ENCODE measurements at places on chromosomes 3 and 15.
A peak's percentile ranks its signal among the peaks of the same experiment; 100 is the strongest.

GRCh38 chr3:136734382-136735070 lies 17.7 kb downstream of the STAG1 start:
- DNase-seq, result no peak

DNA sequence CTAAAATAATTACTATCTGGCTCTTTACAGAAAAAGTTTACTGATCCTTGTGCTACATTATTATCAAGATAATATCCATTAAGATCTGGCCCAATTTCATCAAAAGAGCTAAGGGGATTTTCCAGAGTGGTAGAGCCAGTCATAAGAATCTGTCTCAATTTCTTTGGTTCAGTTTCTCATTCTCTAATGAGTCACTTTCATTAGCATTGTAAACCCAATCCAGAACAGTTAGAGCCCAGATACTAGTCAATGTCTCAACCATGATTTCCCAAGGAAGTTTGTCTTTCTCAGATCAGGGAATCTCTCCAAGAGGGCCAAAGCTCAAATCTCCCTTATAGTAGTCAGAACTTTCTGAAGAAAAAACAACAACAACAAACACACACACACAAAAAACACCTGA lies 131.1 kb upstream of the PPP2R3A start:
- DNase-seq, result no peak

DNA sequence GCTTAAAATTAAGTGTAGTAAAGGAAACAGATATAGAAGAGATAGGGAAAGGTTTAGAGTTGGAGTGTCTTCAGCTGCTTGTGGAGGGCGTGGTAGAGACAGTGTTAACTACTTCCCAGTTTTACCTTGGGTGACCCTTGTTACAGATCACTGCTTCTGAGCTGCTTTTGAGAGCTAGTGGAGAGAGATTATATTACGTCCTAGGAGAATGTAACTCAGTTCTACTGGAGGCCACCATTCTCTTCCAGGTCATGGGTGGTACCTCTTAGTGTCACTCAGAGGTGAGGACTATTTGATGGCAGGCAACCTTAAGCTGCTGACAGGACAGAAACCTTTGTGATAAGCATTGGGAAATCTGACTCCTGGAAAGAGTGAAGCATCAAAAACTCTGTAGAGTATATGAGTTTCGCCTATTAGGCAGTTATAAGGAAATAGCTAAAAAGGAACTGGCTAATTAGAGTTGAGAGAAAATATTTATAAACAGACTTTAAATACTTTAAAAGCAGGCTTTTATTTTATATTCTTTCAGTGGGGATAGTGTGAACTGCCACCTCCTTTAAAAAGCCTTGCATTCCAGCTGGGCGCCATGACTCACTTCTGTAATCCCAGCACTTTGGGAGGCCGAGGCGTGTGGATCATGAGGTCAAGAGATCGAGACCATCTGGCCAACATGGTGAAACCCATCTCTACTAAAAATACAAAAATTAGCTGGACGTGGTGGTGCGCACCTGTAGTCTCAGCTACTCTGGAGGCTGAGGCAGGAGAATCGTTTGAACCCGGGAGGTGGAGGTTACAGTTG lies 106.5 kb downstream of the ZNF609 start:
- peak; percentile 27 for DNase-seq

GRCh38 chr15:48421362-48421761 lies 90.1 kb downstream of the DUT start:
- DNase-seq, result no peak

GRCh38 chr15:64237677-64238076 lies 74.9 kb upstream of the PPIB start:
- DNase-seq, result no peak
